Lung (tissue), 17 donors: ENCODE measurements at places on chromosomes 4 and X. TPM values are rescaled to one million over a fixed set of nuclear protein-coding genes. Genes with fewer than 3 reads are reported as not detected.

DNA sequence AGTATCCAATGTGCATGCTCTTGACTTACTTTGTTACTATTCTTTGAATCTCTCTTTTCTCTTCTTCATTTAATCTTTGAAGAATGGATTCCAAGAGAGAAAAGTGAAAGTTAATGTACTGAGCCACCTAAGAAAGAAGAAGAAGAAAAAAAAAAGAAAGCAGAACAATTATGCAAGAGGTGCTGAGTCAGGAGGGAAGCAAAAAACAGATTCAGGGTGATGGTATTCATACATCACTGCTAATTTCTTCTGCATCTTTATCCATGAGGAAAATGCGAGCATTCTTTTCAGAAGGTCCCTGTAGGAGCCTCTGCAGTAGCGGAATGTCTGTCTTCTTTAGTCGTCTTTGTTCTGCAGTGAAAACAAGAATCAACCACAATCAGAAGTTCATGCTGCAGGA lies 43.9 kb downstream of the RASSF6 start:
- DNase-seq, result no peak
- H3K27me3 ChIP-seq, result no peaks in the 10 kb centered on the region
- H3K4me1 ChIP-seq, result no peaks in the 10 kb centered on the region
- no peak overlapping the region for H3K27ac ChIP-seq
- H3K4me3 ChIP-seq, result no peak overlapping the region
- H3K36me3 ChIP-seq, result no peaks in the 10 kb centered on the region

GRK4 gene
- polyA plus RNA-seq, result 1.9 TPM

TRPC3 gene
- polyA plus RNA-seq, result 0.39 TPM

MAGEA12 gene
- not detected for polyA plus RNA-seq

DNA sequence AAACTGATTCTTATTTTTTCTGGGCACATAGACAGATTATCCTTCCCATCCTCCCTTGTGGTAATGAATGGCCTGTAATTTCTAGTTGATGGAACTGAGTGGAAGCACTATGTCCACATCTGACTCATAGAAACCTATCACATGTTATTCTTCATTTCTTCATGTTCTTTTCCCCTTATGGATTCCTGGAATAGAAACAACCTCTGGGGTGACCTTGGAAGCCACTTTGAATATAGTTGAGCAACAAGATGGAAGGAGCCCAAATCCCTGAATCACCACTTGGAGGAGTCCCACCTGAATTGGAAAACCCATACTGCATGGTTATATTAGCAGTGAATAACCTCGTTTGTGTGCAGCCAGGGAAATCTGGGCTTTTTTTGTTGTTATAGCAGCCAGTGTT lies 137.8 kb downstream of the MID1IP1 start:
- no peak overlapping the region for H3K27ac ChIP-seq
- DNase-seq, result no peak

- no peaks in the 10 kb centered on the region for H3K36me3 ChIP-seq
- H3K27me3 ChIP-seq, result no peaks in the 10 kb centered on the region
- no peak overlapping the region for H3K27ac ChIP-seq
- no peak for DNase-seq
- no peak overlapping the region for H3K4me3 ChIP-seq
- peaks cover 4% of the 10 kb centered on the region for H3K4me1 ChIP-seq
Measured at GRCh38 chr4:128565565-128566186, 243.8 kb upstream of the JADE1 start.

DNA sequence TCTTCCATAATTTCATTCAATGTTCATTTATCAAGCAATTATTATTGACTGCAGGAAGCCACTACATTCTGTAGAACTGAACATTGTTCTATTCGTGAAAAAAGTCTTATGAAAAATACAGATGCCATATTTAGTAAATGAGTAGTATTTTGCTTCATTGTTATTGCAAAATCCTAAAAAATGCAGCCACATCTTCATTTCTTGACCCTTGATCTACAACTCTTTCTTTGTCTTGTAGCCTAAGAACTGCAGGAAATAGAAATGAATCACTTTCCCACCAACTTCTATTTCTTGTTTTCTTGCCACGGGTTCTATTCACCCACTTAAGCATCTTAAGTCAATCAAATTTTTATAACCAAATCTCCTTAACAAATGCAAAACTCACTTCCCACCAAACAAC lies 63.3 kb downstream of the KCNIP4 start:
- H3K27me3 ChIP-seq, result no peaks in the 10 kb centered on the region
- H3K4me1 ChIP-seq, result no peaks in the 10 kb centered on the region
- H3K27ac ChIP-seq, result no peak overlapping the region
- DNase-seq, result no peak
- H3K4me3 ChIP-seq, result no peak overlapping the region

DNA sequence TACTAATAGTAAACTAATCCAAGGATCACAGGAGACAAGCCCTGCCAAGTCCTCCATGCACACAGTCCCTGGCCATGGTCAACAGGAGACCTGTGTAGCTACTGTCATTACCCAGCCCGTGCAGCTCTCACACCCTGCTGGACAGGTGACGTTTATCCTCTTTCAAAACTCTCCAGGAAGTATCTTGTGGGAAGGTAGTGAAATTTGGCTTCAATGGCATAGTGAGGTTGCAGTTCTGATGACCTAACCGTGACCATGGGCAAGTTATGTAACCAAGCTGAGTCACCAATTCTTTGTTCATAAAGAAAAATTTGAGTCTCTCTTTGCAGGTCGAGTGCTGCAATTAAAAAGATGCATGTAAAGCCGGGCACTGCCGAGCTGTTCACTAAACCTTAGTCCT lies 11.3 kb upstream of the SLC2A9 start:
- DNase-seq, result no peak
- H3K4me3 ChIP-seq, result no peak overlapping the region
- peaks cover 19% of the 10 kb centered on the region for H3K4me1 ChIP-seq
- peak overlapping the region; percentile 13 for H3K27ac ChIP-seq

- peaks cover 7% of the 10 kb centered on the region for H3K27me3 ChIP-seq
- H3K4me1 ChIP-seq, result no peaks in the 10 kb centered on the region
- no peak overlapping the region for H3K27ac ChIP-seq
- DNase-seq, result no peak
Measured at GRCh38 chrX:49934148-49934547, 11.8 kb downstream of the CLCN5 start.

- peaks cover 35% of the 10 kb centered on the region for H3K4me1 ChIP-seq
- no peak overlapping the region for H3K4me3 ChIP-seq
- H3K27ac ChIP-seq, result no peak overlapping the region
- DNase-seq, result no peak
Measured at GRCh38 chr4:2489081-2489805, 20.3 kb downstream of the RNF4 start.

ARL13A gene
- polyA plus RNA-seq, result not detected

- no peaks in the 10 kb centered on the region for H3K27me3 ChIP-seq
- H3K4me1 ChIP-seq, result no peaks in the 10 kb centered on the region
Measured at GRCh38 chr4:156101571-156101970, 147.9 kb upstream of the CTSO start.

GRCh38 chr4:55636656-55636999 lies 530 bp upstream of the NMU start:
- no peaks in the 10 kb centered on the region for H3K36me3 ChIP-seq
- peaks cover 2% of the 10 kb centered on the region for H3K27me3 ChIP-seq
- DNase-seq, result no peak
- H3K4me1 ChIP-seq, result peaks cover 4% of the 10 kb centered on the region
- H3K27ac ChIP-seq, result peak overlapping the region; percentile 14

DNA sequence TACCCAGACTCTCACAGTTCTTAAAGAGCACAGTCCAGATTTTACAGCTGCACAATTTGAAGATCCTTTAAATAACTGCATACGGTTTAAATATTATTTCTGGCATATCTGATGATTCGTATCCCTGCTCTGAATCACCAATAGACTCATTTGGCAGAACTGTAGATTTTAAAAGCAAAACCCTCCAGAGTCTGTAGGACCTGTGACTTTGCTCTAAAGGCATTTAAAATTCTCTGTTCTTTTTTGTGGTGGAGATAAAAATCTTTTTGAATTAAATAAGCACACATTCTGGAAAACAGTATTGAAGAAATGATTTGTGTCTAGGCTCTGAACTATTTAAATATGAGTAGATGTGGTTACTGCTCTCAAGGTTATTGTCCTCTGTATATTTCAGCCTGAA lies 246.2 kb upstream of the PITX2 start:
- H3K36me3 ChIP-seq, result no peaks in the 10 kb centered on the region
- H3K27me3 ChIP-seq, result no peaks in the 10 kb centered on the region
- H3K27ac ChIP-seq, result no peak overlapping the region
- no peaks in the 10 kb centered on the region for H3K4me1 ChIP-seq
- no peak for DNase-seq

- no peak overlapping the region for H3K4me3 ChIP-seq
- H3K36me3 ChIP-seq, result no peaks in the 10 kb centered on the region
- DNase-seq, result no peak
- no peak overlapping the region for H3K27ac ChIP-seq
Measured at GRCh38 chr4:110623718-110624397, 981 bp upstream of the PITX2 start.

DNA sequence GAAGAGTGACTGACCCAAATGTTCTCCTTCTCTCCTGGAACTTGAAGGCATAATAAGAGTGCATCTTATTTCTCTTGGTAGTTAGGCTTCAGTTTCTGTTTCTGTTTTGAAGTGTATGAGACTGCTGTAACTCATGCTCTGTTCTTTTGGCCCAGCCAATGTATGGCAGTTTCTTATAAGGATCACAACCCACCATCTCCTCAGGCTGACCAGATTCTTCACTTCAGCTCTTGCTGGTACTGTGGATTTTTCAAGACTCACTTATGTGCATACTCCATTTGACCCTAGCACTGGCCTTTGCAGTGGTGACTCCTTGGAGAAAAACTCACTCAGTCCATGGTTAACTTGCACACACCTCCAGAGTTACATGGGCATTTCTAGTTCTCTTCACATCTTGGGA lies 9.6 kb upstream of the YTHDC1 start:
- H3K4me3 ChIP-seq, result no peak overlapping the region
- no peaks in the 10 kb centered on the region for H3K4me1 ChIP-seq
- no peaks in the 10 kb centered on the region for H3K36me3 ChIP-seq
- H3K27me3 ChIP-seq, result no peaks in the 10 kb centered on the region
- H3K27ac ChIP-seq, result no peak overlapping the region

DCK gene
- 13.6 TPM for polyA plus RNA-seq

TIGD4 gene
- 0.41 TPM for polyA plus RNA-seq
